ENCODE measurements at places on chromosomes 6 and 20. TPM values are rescaled to one million over a fixed set of nuclear protein-coding genes. Genes with fewer than 3 reads are reported as not detected.

Gene TMEM200A
- 0.87 TPM for total RNA-seq

Gene EYA2
- 30.0 TPM for total RNA-seq

Gene CLVS2
- total RNA-seq, result 4.2 TPM

Gene KIF25
- 0.28 TPM for total RNA-seq

Gene C2
- total RNA-seq, result 16.0 TPM

Gene CD93
- 13.9 TPM for total RNA-seq

Gene PTCRA
- not detected for total RNA-seq

Gene FOXA2
- 0.34 TPM for total RNA-seq

Gene EEF1A2
- 20.9 TPM for total RNA-seq

DNA sequence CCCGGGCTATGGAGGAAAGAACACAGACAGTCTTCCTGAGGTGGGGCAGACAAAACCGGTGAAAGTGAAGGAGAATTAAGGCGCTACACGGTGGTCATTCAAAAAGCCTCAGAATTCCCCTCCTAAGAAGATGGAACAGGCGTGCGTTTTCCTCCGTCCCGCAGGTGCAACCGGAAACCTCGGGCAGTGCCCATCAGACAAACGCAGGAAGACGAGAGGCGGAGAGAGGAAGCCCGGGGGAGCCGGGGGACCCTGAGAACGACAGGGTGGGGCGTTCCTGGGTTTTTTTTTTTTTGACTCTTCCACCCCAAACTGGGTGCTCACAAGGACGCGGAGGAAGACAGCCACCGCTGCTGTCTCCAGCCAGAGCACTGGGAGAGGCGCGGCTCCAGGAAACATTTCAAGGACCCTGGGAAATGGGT, 25.4 kb downstream of the TTLL2 start:
- no peak for DNase-seq

GRCh38 chr6:88561954-88562315, 395.8 kb upstream of the CNR1 start:
- no peak for DNase-seq

DNA sequence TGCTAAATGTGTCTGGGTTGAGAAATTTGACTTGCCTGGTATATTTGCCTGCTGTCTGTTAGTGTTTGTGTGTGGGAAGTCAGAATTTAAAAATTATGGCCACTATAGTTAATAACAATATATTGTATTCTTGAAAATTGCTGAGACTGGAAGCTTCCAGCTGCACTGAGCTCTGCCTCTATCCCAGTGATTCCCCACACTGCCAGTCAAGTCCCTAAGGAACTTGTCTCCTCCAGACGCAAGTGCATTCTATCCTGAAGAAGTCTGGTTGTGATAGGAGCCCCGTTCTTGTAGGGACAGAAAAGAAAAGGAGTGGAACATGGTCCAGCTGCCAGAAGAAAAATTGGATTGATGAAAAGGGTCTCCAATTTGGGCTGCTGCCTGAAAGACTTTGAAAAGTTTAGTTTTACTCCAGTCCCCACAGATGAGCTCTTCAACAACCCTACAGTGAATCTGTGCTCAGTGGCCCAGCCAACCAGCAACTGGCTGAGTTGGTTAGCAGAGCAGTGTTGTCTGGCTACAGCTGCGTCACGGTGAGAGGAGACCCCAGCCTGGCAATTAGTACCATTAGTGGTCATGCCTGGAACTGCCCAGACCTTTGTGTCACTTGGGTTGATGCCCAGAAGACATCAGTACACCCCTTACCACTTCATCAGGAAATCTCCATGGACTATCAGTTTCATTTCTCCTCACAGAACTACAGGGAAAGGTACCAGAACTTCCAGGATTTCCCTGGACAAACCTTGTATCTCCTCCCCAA, 183.1 kb upstream of the MCHR2 start:
- DNase-seq, result no peak

DNA sequence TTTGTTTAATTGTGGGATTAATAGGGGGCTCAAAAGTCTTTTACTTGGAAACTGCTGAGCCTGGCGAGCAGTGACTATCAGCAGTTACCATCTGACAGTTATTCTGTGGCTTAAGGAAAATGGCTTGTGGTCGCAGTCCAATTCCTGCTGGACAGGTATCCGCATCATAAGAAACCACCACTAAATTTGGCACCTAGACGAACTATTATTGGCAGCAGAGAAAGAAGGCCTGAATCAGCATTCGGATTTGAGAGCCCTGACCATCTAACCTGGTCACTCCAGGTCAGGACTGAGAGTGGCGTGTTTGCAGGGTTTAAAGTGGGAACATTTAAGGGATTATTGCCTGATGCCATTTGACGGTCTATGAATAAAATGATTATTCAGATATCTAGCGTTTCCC, 146.4 kb downstream of the RPS12 start:
- DNase-seq, result no peak

DNA sequence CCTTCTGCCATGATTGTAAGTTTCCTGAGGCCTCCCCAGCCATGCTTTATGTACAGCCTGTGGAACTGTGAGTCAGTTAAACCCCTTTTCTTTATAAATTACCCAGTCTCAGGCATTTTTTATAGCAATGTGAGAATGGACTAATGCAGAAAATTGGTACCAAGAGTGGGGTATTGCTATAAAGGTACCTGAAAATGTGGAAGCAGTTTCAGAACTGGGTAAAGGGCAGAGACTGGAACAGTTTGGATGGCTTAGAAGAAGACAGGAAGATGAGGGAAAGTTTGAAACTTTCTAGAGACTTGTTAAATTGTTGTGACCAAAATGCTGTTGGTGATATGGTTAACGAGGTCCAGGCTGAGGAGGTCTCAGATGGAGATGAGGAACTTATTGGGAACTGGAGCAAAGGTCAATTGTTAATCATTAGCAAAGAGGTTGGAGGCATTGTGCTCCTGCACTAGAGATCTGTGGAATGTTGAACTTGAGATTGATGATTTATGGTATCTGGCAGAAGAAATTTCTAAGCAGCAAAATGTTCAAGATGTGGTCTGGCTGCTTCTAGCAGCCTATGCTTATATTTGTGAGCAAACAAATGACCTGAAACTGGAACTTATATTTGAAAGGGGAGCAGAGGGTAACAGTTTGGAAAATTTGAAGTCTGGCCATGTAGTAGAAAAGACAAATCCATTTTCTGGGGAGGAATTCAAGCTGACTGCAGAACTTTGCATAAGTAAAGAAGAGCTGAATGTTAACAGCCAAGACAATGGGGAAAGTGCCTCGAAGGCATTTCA, 79.0 kb upstream of the GMDS start:
- DNase-seq, result no peak

DNA sequence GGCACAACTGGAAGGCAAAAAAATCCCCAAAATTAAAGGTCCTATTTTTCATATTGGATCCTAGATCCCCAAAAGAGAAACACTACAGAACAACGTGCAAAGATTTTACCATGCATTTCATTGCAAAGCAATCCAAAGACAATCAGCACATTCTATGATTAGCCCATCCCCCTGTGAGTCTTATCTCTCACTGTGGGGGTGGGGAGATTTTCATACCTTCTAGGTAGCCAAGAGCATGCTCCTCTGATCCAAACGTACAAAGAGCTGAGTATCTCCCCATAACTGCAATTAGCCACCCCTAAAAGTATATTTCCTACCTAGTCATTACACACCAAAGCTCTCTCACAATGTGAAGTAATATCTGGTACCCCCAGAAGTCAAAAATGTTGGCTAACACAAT, 22.2 kb upstream of the ENTPD6 start:
- no peak for DNase-seq

GRCh38 chr6:16621002-16621401, 140.3 kb downstream of the ATXN1 start:
- DNase-seq, result no peak

GRCh38 chr20:37565134-37565811, 37.6 kb upstream of the BLCAP start:
- DNase-seq, result no peak

GRCh38 chr20:16759181-16759563, 11.0 kb downstream of the OTOR start:
- DNase-seq, result no peak

All from prostate gland (tissue), 2 donors.